ENCODE measurements at places on chromosomes 3 and 15. TPM values are rescaled to one million over a fixed set of nuclear protein-coding genes. Genes with fewer than 3 reads are reported as not detected.

Gene P2RY14
- total RNA-seq: 0.41 TPM

Gene SHC4
- 2.2 TPM for total RNA-seq

Gene KBTBD12
- total RNA-seq: under 0.01 TPM

Gene VILL
- total RNA-seq: 2.4 TPM

Gene SLITRK3
- not detected for total RNA-seq

Gene CCDC12
- 21.6 TPM for total RNA-seq

Gene CCR3
- total RNA-seq: not detected

Gene CDHR4
- 0.09 TPM for total RNA-seq

Gene CEP19
- 4.0 TPM for total RNA-seq

Data from fibroblast of the aortic adventitia (primary cell).